Stimulated activated CD4-positive, alpha-beta T cell treated with anti-CD3 and anti-CD28 coated beads, Interleukin-1b, Interleukin-23, amount 100 ng/mL, for 1 hour (primary cell): ENCODE measurements at places on chromosomes 5 and 9.

DNA sequence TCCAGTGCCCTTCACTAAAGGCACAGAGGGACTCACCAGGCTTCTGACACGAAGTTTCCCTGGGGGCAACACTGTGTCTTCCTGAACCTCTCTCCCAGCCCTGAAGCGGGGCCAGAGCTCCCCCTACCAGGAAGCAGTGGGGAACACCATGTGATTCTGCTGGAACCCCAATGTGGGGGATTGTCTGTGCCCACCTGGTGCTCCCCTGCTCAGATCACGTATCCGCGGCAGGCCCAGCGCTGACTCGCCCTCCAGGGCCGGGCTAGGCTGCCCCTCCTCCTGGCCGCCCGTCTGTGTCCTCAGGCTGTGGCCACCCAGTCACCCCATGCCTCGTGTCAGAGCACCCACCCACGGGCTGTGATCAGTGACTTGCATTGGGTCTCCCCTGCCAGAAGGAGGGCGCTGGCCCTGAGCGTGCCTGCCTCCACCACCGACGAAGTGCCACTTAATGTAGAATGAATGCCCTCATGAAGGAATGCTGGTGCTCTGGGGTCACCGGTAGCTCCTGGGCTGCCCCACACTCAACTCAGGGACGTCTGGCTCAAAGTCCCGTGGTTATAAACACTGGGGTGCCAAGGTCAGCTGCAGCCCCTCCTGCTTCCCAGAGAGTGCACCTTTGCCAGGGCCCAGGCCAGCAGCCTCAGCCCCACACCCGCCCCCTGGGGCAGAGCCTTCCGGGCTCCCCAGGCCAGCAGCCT is 22.1 kb downstream of the SARDH start:
- DNase-seq: no peak

DNA sequence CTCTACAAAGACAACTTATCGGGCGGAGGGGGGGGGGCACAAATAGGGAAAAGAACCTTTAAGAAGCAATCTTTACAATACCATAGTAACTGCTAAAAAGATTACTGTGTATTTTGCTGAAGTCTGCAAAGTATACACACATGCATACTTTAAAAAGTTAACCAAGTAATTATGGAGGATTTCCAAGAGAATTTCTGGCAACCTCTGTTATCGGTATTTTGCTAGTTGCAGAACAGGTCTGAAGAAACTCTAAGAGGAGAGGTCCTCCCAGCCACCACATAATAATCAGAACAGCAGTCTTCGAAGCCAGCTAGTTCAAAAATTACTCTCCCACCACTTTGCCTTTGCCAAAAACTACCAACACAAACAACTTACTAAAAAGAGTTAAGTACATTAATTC is 56.1 kb downstream of the UBAP2 start:
- DNase-seq: no peak

GRCh38 chr5:136374638-136375037 is 9.3 kb upstream of the TRPC7 start:
- DNase-seq: no peak

DNA sequence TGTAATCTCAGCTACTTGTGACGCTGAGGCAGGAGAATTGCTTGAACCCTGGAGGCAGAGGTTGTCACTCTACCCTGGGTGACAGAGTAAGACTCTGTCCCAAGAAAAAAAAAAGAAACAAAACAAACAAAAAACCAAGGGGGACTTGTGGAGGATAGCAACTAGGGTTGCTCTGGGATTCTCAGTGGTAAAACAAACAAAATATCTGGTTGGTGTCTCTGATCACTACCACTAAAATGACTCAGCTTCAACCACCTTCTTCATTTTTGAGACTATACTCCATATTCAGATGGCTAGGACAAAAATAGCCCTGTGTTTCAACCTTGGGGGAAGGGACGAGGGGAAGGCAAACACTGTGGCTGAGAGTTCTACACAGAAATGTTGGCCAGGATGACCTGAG is 110.3 kb downstream of the ARRDC3 start:
- DNase-seq: no peak

DNA sequence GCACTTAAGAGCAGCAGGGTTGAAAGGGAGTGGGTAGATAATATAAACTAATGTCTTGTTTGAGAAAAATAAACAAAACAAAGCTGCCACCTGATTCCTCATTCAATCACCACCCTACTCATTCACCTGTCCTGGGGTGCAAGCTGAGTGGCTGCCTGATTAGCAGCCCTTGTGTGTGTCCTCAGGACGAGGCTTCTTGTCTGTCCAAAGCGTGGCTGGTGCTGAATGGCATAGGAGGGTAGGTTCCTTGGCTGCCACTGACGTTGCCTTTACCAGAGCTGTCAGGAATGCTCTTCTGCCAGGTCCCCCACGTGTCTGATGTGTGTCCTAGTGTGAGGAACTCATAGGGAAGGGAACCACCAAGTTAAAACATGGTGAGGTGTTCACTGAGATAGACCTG is 146.6 kb upstream of the SLC24A2 start:
- no peak for DNase-seq

DNA sequence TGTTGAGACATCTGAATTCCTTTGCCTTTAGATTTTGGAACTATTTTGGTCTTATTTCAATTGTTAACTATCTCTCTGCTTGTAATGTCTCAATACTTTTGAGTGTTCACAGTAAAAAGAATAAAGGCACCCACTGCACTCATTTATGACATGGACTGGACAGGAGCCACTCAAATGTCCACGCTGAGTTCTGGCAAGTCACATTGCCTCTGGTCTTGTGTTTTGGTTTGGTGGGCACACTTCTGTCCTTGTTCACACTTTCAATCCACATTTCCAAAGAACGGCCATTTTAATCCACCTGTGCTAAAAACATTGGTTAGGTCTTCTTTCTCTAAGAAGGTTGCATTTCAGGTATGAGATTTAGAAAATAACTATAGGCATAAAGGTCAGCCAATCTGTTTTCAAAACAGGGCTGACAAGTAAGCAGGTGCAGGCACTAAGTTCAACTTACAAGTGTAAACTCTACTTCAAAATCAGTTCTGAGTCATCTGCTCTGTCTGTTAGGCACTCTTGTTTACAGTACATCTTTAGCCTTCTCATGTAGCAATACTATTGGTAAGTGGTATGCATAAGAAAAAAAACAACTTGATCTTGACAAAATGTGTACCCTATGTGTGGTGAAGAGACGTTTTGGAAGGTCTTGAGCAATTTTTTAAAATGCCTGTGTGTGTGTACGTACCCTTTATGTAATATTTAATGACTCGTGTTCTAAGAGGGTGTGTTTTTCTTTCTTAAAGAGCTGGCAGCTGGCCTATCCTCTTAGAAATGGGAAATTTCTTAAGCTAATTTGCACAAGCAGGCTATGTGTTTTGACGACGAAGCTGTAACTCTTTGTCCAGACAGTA is 31.5 kb upstream of the ZFAND5 start:
- DNase-seq: no peak

DNA sequence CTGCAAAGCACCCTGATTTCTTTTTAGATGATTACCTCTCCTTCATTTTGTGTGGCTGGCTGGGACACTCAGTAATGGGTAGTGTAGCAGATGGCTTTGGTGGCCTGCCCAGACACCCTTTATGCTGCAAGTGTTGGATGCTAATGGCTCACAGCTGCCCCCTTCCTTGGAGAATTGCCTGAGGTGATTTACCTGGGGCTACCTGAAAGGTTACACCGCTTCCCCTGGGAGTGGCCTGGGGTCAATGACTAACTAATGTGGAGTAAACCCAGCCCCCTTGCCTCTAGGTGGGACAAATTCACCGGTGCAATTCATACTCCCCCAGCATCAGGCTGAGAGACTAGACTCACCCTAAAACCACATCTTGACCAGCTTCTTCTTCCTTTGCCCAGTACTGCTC is 23.5 kb upstream of the HAND1 start:
- DNase-seq: no peak

DNA sequence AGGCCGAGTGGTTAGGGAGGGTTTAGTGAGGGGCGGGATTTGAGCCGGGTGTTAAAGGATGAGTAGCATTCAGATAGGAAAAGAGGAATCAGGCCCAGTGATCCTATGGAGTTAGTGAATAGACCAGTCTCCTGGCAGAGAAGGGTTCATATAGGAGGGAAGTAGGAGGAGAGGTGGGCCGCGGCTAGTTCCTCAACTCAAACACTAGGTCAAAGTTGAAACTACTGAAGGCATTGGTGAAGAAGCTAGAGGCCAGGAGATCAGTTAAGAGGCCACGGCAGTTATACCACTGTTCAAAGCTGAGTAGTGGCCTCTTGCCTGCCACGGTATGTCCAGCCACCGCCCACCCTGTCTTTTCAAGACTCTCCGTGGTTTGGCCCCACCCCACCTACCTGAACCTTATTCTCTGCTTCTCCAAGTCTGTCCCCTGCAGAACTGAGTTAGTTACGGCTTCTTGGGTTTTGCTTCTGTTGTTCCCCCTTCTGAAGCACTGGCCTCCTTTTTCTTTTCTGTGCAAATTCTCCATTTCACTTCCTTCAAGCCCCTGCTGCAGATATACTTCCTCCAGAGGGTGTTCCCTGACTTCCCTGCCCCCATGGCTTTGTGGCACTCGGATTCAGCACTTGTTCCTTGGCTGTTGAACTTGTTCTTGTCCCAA is 1.8 kb downstream of the ZBTB34 start:
- no peak for DNase-seq
